ENCODE measurements at places on chromosomes 7 and 10.

- no peak for DNase-seq
Measured at GRCh38 chr10:3482200-3482993, 302.6 kb downstream of the KLF6 start.

DNA sequence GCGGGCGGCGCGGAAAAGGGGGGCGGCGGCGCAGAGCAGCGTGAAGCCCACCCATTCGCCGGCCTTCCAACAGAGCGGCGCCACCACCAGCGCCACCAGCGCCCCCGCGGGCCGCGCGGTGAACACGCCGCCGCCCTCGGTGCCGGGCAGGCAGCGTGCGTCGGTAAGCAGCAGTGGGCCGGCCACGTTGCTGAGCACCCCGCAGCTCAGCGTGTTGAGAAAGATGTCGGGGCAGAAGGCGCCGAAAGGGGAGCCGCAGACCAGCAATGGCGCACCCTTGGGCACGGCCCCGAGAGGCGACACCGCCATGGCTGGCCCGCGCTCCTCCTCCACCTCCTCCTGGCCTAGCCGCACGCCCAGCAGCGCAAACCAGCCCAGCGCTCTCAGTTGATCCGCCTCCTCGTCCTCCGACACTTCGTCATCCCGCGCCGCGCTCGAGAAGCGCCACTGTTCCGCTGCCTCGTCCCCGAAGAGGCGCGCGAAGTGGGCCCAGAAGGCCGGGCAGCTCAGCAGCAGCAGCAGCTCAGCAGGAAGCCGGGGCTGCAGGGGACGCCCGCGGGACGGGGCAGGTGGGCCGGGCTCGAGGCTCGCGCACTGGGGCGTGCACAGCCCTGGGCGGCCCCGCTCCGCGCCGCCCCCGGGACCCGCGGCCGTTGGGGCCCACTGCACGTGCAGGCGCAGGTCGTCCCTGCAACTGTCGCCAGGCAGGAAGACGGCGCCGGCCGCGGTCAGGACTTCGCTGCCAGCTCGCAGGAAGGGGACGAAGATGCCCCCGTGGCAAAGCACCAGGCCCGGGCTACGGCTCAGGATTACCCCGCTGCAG, 623 bp downstream of the TYSND1 start:
- DNase-seq = peak; percentile 52

GRCh38 chr10:21047511-21047910, 150.4 kb upstream of the NEBL start:
- no peak for DNase-seq

GRCh38 chr10:119265691-119266090, 58.3 kb downstream of the GRK5 start:
- no peak for DNase-seq

GRCh38 chr10:69217119-69217754, 2.9 kb upstream of the HKDC1 start:
- DNase-seq = no peak

GRCh38 chr7:101154693-101155102, 422 bp downstream of the AP1S1 start:
- no peak for DNase-seq

DNA sequence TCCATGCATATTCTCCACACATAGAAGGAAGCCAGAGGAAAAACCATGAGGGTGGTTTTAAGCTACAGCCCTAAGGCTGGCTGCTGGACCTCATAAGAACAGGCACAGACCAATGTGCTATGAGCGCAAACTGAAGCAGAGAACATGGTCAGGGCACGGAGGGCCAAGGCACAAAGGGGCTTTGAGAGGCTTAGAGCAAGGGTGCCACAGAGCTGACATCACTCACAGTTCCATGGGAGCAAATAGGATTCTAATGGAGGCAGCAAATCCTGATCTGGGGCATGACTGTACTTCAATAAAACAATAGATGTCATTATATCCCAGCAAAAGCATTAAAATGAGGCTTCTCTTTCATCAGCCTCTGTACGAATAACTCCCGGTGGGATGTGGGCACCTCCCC, 162.4 kb downstream of the COBL start:
- no peak for DNase-seq

DNA sequence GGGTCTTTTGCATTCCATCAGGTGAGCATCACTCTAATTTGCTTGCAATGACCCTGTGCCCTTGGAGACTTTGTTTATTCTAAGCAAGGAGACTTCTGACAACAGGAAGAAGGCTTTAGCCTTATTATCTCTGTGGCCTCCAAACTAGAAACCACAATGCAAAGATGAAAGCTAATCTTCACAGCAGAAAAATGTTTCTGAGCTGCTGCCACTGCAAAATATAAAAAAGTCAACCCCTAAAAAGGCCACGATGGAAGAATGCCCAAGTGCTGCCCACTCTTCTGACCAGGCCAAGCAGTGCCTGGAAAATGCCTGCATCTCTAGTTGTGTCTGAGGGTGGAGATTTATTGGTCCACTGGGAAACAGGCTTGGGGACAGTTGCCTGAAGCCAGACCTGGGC, 299.9 kb downstream of the C7orf25 start:
- DNase-seq = no peak

DNA sequence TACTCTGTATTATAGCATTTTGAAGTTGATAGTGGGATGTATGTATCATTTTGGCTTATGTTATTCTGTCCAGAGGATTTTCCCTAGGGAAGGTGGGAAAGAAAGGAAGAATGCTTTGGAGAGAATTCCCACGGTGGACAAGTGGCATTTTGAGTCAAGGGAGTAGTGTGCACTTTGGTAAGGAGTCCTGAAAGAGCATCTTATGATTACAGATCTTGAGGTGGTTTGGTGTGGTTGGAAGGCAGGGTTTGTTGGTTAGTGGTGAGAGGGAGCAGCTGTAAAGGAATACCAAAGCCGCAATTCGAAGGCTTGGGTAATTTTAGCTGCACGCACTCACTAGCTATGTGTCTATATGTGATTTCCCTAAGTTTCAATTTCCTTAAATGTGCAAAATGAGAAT, 16.1 kb downstream of the CCSER2 start:
- DNase-seq = no peak

DNA sequence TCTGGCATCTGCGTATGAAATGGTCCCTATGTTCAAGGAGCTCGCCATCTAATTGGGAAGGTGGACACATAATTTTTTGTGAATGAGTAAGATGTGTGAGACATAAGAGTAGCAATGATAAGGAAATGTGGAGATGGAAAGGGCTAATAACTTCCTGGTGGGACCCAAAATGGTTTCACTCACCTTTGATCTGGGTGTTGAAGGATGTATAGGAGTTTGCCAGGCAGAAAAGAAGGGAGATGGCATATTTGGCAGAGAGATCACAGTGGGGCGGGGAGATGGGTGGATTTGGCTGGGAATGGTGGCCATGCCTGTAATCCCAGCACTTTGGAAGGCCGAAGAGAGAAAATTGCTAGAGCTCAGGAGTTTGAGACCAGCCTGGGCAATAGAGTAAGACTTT, 4.5 kb downstream of the POP7 start:
- no peak for DNase-seq

GRCh38 chr10:131231965-131232541, 79.5 kb downstream of the TCERG1L start:
- no peak for DNase-seq

GRCh38 chr7:46660402-46660980, 739.4 kb upstream of the IGFBP3 start:
- no peak for DNase-seq

GRCh38 chr10:32161586-32161985, 105.4 kb upstream of the KIF5B start:
- DNase-seq = no peak

DNA sequence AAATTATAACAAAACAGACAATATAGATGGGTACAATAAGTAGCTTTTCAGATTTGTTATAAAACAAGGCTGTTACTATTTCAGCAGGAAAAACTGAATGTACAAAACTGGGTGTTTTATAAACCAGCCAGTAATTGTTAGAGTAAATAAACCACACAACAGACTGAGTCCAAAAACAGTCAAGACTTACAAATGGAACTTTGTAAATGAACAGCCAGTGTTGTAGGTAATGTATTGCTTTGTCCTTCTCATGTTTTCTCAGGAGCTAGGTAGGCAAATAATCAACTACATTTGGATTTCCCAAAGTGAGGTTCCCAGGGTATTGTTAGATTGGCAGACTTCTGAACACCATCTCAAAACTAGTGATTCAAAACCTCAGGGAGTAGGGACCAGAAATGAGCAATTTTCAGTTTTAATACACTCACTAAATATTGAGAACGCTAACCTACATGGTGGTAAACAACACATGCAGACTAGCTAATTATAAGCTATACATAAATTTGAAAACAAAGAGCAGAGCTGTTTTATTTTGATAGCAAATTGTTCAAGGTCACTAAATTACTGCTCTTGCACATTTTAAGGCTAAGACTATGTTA, 36.2 kb downstream of the HERPUD2 start:
- DNase-seq = no peak

DNA sequence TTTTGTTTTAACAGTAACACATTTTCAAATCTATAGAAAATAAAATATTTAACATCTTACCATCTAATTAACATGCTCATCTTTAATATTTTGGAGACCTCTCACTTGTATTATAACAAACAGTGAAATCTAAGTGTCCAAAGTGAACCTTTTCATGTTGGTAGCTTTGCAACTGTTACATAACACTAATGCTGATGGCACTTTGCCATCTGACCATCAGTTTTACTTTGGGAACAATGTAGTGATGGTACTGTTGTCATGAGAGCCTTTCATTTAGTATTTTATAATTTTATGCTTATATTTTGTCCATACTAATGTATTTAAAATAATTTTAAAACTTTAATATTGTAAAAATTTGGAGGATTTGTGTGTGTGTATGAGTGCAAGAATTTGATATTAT, 1017.0 kb upstream of the KCND2 start:
- no peak for DNase-seq

GRCh38 chr10:111784946-111785465, 398.6 kb downstream of the GPAM start:
- no peak for DNase-seq

- no peak for DNase-seq
Measured at GRCh38 chr7:129948338-129948737, 4.4 kb downstream of the UBE2H start.

GRCh38 chr7:91850455-91850854, 30.0 kb downstream of the MTERF1 start:
- DNase-seq = no peak

GRCh38 chr7:146499970-146500369, 383.4 kb downstream of the CNTNAP2 start:
- no peak for DNase-seq

DNA sequence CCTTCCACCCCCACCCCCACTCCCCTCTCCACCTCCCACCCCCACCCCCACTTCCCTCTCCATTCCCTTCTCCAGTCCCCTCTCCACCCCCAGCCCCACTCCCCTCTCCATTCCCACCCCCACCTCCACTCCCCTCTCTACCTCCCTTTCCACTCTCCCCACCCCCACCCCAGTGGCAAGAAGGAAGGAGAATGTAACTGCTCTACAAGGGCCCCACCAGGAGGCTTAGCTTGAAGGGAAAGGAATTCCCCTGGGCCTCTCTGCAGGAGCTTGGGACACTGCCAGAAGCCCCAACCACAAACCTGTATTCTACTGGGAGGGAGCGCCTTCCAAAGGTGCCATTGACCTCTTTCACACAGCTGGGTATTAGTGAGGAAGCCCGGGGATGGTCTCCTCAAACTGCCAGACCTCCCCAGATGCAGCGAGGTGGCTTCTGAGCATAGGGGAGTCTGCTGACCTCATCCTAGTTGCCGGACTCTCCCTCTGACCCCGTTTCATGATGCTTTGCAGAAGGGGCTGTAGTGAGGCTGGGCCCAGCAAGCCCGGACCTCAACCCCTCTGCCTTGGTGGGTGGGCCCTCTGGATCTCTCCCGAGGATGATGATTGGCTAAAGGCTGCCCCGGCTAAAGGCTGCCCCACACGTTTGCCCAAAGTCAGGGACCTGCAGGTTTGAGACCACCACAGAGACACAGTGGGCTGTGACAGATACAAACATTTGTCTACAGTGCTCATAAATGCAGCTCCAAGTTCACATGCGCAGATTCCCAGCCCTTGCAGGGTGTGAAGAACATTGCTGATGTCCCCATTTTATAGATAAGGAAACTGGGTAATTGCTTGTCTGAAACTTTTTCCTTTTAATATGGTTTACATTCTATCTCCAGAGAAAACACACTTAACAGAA, 2.9 kb downstream of the DEPP1 start:
- DNase-seq = no peak

DNA sequence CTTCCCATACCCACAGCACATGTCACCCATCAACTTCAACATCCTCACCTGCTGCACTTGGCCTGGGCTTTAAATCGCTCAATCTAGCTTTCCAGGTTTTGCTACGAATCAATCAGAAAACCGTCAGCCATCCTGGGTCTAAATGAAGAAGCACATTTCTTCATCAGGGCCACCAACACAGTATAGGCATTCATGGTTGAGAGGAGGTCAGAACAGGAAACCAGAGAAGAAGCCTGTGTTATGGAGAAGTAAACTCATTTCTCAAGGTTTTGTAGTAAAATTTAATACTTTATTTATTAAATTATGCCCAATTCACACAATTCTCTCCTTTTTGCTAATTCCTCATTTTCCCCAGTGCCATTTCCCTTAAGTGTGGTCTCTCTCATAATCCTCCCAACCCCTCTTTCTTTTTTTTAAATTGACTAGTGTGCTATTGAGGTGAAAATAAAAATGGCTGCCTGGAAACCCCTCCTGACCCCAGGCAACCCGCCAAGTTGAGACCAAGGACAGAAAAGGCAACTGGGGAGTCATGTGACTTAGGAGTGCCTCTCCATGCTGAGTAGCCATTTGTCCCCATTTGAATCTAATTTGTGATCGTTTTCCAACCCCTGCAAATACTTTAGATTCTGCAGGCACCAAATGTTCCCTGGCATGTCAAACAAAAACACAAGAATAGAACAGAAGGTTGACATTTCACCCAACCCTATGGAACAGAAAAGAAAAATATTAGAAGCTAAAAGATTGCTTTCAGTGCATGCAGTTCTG, 181.1 kb upstream of the NAMPT start:
- DNase-seq = no peak

DNA sequence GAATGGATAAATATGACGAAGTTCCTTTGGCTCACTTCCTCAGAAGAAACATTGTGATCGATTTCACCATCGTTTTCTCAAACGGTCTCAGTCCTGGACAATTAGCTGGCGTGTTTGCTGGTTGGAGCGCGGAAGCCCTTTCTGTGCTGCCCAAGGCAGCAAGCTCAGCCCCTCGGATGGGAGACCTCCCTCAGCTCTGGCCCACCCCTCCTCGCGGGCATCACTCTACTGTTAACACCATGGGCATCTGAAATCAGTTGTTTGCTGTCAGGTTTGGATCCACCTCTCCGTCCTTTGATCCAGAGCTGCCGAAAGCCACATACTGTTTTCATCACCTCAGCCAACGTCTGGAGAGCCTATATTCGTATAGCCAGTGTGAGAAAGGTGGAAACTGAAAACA, 68.2 kb downstream of the C10orf143 start:
- no peak for DNase-seq

DNA sequence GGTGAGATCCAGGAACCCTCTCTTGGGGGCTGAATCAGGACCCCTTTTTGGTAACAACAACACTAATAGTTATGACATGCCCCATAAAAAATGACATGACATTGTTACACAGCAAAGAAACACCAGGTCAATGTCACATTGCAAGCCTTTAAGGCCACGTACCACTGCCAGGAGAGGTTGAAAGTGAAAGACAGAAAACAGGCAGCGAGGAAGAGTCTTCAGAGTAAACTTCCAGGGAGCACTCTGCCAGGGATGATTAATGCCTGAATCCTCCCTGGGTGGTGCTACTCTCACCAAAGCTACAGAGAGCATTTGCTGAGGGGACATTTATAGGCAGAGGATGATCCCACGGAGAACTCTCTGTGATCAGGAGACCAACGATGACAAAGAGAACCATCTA, 551.6 kb downstream of the CALN1 start:
- no peak for DNase-seq

GRCh38 chr10:128695931-128696330, 569.7 kb upstream of the MKI67 start:
- no peak for DNase-seq

GRCh38 chr10:5776881-5777197, 36.4 kb downstream of the GDI2 start:
- no peak for DNase-seq
